ENCODE measurements at places on chromosomes 2 and 18.

DNA sequence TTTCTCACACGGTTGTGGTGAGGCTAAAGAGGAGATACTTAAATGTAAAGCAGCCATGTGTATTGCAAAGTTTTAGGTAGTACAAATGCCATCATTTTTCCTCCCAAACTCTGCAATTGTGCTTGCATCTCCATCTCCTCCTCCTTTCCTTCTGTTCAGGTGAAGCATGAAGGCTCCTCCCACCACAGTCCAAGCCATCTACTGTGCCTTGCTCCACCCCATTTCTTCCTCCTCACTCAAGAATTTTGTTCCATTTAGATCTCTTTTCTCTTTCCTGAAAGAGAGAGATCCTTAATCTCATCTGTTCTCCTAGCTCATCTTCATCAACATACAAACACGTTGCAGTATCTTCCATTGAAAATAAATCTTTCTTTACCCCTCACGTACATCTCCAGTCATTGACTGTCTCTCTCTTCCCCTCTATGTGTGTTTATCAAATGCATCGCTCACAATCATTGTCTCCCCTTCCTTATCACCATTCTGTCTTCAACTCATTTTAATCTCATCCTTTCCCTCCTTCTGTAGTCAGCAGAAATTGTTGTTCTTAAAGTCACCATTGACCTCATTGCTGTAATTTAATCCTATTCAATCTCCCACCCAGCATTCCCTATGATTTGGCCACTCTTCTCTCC lies 392.1 kb downstream of the RAD51AP2 start:
- no peak for DNase-seq

DNA sequence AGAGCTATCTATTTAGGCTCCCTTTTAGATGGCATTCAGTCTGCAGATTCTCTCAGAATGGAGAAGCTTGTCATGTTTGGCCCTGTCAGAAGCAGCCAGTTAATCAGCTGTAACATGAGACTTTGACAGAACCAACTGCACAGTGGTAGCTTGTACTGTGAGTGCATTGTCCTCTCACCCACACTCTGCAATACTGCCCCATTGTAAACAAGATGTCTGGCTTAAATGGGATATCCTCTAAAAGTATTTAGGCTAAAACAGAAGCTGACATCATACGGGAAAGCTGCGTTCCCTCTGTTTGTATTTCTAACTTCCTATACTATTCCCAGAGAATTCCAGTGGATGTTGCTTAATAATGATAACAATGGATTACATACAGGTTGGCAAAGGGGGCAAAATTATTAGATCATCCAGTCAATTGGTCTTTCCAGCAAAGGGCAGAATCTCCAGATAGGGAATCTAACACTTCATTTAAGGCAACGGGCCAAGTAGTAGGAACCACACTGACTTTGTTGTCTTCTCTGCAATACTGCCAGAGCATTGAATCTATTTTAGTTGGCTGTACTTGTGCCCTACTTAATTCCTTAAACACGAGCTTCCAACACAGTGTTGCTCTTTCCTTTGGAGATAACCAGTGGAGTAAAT lies 15.4 kb upstream of the STAT4 start:
- DNase-seq, result no peak

- no peak for DNase-seq
Measured at GRCh38 chr18:65623676-65624075, 127.1 kb upstream of the CDH7 start.

- DNase-seq, result no peak
Measured at GRCh38 chr18:49769047-49769728, 44.1 kb downstream of the ACAA2 start.

- no peak for DNase-seq
Measured at GRCh38 chr2:74328573-74328972, 14.6 kb downstream of the SLC4A5 start.

GRCh38 chr2:45180033-45180746 lies 170.9 kb upstream of the SIX2 start:
- DNase-seq, result no peak

DNA sequence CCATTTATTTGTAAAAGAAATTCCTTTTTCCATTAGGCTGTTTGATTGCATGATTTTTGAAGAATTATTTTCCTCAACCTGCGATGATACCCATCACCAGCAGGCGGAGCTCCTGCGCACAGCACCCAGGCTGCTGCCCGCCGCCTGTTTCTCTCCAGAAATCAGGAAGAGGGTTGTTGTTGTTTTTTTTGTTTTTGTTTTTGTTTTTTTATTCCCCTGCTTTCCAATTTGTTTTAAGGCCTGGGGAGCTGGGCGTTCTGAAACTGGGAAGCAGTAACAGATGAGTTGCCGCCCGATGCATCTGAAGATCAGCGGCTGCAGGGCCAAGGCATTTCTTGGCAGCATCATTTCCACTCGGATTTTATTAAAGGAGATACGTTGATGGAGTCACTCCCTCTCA lies 132.1 kb downstream of the MBP start:
- peak; percentile 75 for DNase-seq

- DNase-seq, result no peak
Measured at GRCh38 chr18:60157810-60158209, 214.8 kb downstream of the MC4R start.

DNA sequence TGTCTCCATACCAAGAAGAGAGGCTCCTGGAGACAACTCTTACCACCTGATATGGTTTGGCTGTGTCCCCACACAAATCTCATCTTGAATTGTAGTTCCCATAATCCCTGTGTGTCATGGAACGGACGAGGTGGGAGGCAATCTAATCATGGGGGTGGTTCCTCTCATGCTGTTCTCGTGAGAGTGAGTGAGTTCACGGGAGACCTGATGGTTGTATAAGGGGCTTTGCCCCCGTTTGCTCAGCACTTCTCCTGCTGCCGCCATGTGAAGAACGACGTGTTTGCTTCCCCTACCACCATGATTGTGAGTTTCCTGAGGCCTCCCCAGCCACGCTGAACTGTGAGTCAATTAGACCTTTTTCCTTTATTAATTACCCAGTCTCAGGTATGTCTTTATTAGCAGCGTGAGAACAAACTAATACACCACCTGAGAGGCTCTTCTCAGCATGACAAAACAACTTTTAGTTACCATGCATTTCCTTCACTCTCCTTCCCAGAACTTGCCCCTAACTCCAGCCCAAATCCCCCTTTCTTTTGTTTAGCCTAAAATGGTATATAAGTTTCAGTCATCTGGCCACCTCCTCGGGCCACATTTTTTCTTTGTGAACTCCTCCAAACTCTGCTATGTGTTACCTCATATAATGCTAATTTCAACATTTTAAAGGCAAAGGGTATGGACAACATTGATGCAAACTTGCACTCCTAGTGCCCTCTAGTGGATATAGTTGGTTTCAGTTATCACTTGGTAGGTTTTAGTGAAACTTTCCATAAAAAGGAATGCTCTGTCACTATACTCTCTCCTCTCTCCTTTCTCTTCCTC lies 58.6 kb upstream of the SLC25A52 start:
- DNase-seq, result no peak

DNA sequence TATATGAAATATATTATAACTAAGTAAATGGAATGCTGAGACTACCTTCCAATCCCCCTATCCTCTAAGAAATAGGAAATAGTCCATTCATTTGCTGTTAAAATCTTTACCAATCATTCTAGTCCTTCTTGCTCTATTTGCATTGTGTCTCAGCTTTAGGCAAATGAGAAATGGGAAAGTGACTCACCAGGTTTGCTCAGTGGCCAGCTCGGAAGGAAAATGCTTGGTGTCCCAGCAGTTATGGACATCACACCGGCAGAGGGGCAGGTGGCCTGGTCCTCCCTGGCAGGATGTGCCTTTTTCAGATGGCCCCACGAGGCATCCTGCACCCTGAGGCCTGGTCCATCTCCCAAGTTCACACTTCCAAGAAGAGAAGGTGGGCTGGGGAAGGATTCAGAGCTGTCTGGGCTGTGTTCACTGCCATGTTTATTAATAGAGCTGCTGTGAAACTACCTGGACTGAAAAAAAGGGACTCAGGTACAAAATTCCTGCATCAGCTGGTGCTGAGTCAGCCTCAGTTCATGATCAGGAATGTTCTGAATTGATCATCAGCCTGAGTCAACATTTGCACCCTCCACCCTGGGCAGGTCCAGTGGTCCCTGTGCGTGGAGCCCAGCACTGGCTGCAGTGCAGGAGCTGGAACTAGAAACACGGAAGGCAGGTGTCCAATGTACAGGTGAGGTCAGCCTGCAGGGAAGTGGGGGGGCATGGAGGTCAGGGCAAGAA lies 60.1 kb upstream of the ARL4C start:
- DNase-seq, result no peak

DNA sequence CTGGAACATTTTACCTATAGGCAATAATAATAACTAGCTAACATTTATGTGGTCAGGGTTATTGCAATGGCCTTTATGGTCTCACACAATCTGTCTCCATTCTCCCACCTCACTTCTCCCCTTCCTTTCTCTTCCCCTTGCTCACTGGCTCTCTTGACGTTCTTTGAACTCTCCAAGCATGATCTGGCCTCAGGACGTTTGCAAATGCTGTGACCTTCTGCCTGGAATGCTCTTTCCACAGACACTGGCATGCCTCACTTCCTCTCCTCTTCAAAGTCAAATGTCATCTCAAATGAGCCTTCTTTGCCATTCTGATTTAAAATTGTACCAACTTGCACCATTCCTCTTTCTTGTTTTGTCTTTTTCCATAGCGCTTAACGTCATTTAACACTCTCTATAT lies 25.3 kb upstream of the GCG start:
- DNase-seq, result no peak

DNA sequence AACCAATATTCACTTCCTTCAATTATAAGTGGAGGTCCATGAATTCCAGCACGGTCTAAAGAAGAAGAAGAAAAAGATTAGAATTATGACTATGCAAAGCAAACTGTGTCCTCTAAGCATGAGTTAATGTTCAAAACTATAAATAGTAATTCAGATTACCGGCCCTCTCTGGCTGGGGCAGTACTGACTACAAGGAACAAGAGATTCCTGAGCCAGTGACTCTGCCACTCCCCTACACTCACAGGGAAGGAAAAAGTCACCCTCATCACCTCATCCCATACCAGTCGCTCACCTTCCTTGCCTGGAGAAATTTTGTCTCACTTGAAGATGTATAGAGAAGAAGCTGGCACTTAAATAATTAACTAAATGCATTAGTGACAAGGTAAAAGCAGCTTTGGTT lies 56.5 kb upstream of the CD302 start:
- no peak for DNase-seq

DNA sequence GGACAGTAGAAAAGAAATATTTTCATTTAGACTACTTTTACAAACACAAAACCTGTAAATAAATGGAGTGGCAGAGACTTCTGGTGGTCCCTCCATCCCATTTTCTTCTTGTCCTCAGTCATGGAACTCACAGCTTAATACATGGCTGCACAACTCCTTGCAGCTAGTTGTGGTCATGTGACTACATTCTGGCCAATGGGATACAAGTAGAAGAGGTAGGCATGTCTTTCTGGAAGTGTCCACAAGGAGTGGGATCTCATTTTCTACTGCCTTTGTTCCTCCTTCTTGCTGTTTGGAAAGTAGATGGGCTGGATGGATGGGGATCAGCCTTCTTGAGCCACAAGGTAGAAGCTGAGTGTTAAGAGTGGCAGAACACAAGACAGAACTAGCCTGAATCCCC lies 555.8 kb downstream of the SATB2 start:
- DNase-seq, result no peak

- no peak for DNase-seq
Measured at GRCh38 chr18:44562986-44563385, 117.7 kb upstream of the SETBP1 start.

GRCh38 chr2:130744287-130745117 lies 10.8 kb upstream of the AMER3 start:
- DNase-seq, result no peak
